ENCODE measurements at places on chromosomes 1 and 21. TPM values are rescaled to one million over a fixed set of nuclear protein-coding genes. Genes with fewer than 3 reads are reported as not detected.

- DNase-seq: no peak
Observed at GRCh38 chr1:160618763-160619274, 28.0 kb downstream of the SLAMF1 start.

DNA sequence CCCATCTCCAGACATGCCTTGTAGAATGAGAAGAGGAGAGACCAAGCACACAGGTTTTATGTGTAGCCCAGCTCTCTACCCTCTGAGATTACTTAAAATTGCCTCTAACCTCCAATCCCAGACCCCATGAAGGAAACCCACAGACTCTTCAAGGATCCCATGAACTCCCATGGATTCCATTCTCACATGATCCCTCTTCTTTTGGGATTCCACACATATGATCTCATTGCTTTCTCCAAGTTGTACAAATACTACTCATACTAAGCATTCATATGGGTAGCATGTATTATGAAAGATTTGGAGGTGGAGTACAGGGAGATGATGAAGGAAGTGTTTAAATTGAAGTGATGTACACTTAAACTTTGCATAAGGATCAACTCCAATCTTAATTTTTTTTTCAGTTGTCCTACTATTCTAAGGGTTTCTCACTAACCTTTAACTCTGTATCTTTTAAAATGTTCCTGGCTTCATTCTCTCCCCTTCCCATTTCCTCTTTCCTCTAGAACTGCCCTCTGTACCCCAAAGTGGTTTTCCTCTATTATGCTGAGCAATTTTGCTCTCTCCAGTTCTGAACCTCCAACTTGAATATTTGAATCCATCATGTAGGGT lies 41.6 kb downstream of the MFSD2A start:
- no peak for DNase-seq

GRCh38 chr1:9078752-9079500 lies 9.5 kb upstream of the SLC2A5 start:
- DNase-seq: no peak

GRCh38 chr1:174149216-174149615 lies 10.1 kb upstream of the RABGAP1L start:
- DNase-seq: no peak

DNA sequence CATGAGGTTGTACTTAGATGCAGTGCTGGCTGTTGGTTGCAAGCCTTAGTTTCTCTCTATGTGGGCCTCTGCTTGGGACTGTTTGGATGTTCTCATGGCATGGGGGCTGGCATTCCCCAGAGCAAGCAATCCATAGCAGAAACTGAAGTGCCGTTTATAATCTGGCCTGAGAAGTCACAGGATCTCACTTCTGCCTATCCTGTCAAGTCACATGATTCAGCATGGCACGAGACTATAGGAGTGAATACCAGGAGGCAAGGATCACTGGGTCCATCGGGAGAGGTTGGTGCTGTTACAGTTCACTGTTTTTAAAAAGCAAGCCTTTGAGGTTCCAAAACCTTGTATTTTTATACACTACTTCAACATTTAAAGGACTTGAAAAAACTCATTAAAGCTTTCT lies 16.7 kb downstream of the COLGALT2 start:
- no peak for DNase-seq

DNA sequence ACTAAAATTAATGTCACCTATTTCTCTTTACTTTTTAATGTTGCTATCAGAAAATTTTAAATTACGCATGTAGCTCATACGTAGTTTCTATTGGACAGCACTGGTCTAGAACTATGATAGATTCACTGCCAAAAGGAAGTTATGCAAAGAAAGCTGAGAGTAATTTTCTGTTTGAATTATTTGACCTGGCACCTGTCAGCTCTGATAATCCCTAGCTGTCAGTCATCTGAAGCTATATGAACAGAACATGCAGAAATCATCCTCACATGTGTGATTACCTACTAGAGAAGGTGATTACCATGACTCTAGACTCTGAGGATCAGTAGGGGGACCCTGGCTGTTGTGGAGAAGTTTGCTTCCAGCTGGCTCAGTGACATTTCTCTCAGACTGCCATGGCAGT lies 40.8 kb downstream of the F5 start:
- no peak for DNase-seq

GRCh38 chr1:156160743-156161171 lies 7.4 kb downstream of the SEMA4A start:
- no peak for DNase-seq

- no peak for DNase-seq
Observed at GRCh38 chr1:168535536-168535935, 8.3 kb downstream of the XCL2 start.

DNA sequence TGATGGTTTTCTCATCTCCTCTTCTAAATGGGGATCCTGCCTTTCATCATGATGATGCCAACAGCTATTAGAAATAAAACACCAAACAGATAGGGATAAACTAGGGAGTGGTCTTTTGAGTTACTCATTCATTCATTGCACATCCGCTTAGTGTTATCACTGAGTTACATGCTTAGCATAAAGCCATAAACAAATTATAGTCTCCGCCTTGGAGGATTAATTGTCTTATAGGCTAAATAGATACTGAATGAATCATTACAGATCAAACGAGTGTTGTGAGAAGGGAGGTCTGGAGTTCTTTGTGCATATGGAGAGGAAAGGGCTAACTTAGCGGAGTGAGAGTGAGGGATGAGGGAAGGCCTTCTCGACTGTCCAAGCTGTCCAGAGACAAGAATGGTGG lies 19.8 kb upstream of the GUCA2B start:
- DNase-seq: no peak

DNA sequence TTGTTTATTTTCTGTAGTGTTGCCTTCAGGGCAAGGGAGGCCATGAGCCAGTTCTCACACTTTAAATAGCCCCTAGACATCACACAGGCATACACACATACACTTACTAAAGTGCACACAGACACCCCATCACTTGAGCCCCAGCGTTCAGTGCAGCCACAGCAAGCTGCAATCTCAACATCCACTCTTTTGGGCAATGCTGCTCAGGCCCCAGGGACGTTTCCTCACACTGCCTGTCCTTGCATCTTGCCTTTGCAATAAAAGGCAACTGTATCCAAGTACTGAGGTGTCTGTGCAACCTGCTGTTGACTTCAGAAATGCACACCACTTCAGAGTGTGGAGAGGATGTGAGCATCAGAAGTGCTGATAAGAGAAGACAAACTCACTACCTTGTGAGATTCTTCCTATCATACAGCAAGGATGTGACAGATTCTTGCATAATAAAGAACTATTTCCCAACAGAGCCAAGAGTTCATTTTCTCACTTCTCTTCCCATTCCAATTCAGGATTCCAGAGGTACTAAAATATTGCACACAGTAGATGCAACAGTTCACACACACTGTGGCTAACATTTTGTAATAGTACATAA lies 36.2 kb downstream of the IRF2BP2 start:
- DNase-seq: peak; percentile 77

DNA sequence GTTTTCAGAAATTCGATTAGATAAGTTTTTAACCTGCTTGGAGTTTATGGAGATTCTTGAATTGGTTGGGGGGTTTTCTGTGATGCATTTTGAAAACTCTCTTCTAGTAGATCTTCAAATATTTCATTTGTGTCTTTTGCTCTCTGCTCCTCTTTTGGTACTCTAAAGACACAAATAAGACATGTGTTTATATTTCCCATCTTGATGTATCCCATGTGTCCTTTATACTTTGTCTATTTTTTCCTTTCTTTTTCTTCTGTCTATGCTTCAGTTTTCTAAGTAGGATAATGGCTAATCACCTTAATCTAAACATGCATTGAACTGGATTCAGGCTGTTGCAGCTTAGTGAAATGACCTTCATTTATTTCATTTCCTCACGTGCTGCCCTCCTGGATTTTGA lies 63.8 kb upstream of the C1orf87 start:
- DNase-seq: no peak

Gene INSRR
- not detected for total RNA-seq

Gene LCE3E
- total RNA-seq: not detected

Gene PLA2G2D
- not detected for total RNA-seq

Gene SLC25A34
- 1.3 TPM for total RNA-seq

Gene VSIG8
- not detected for total RNA-seq

Gene PRAMEF2
- not detected for total RNA-seq

Gene LDLRAD1
- not detected for total RNA-seq

Gene USP33
- 45.1 TPM for total RNA-seq

Gene SH3BGR
- 15.9 TPM for total RNA-seq

Measured in MCF 10A (cell line).